ENCODE measurements at places on chromosomes 1 and 21. TPM values are rescaled to one million over a fixed set of nuclear protein-coding genes. Genes with fewer than 3 reads are reported as not detected.

DNA sequence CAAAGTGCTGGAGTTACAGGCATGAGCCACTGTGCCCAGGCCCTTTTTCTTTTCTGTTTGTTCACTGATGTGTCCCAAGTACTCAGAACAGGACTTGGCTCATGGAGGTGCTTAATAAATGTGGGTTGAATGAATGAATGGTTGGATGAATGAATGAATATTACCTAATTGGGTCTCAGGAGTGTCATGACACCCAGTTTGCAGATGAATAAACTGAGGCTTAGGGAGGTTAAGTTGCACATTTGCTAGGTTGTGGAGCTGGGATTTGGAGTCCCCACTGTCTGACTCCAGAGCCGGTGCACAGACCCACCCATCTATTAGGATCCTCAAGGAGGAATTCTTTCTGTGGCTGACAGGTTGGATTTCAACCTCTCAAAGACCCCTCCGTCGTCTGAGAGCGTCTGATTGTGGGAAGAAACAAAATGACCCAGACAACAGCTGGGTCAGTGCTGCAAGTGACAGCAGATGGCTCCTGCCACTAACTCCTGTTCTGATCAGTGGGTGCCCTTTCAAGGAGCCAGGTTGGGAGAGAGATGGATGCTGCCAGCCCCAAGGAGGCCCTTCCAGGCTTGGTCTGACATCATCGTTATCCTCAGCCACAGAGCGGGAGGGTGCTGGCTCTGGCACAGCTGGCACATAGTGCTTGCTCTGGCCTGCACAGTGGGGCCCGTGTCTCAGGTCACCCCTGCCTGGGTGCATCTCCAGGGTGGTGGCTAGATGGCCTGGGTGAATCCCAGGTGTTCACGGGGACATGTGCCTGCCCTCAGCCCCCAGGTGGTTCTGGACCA, 24.2 kb downstream of the ARHGEF10L start:
- DNase-seq: no peak

- no peak for DNase-seq
Measured at GRCh38 chr21:34697826-34698225, 29.0 kb downstream of the CLIC6 start.

DNA sequence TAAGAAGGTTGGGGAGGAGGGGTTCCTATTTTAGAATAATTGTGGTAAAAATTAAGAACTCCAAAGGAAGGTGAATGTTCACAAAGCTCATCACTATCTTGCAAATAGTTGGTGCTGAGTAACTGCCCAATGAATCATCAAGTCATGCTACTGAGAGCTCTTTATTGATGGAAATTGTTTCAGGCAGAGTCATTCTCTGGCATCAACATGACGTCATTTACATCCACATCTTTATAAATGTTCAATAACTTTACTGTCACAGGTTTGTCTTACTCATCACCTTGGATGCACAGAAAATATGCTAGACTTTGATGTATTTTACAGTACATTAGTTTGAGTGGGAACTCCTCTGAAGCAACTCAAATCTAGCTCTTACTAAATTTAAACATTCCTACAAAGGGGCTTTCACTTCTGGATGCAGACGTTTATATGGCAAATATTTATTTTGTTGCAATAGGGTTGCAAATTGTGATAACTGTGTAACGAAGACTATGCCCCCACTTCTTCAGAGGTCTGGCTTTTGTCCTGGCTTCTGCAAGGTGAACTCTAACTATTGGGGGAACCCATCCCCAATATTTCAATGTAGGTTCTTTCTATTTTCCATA, 273.7 kb upstream of the AJAP1 start:
- DNase-seq: no peak

The GJB4 gene
- not detected for total RNA-seq

The FMOD gene
- total RNA-seq: 0.66 TPM

GRCh38 chr1:171873664-171874063, 32.4 kb downstream of the DNM3 start:
- DNase-seq: no peak

The MAP3K6 gene
- total RNA-seq: 16.6 TPM

DNA sequence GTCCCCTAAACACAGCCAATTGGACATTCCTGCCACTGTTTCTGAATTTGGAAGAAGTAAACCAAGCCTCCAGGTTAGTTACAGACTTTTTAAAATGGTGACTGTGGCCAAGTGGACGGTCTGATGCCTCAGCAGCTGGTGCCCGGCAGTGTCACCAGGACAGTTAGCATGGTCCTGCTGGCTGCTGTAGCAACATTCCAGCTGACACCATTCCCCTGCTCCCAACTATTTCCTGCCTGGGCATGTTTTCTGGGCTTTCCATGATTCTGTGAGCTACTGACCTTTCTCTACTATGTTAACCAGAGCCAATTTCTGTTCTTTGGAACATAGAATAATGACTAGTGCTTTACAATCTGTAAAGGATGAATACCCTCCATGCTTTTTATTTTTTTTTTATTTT, 95.0 kb downstream of the TLR5 start:
- no peak for DNase-seq

DNA sequence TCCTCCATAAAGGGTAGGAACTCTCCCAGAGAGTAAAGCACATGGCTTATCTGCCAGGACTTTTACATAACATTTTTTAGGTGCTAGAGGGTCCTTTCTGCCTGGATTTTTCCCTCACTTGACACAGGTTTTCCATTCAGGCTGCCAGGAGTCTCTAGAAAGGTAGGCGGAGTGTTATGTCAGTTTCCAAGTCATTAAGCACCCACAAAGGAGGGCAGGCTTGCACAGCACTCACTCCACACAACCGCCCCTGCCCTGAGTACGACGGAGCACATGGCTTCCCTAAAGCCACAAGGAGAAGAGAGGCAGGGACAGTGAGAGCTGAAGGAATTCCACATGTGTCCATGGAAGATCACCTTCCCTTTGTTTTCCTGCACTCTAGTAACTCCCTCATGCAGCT, 55.7 kb downstream of the CAPZB start:
- no peak for DNase-seq

DNA sequence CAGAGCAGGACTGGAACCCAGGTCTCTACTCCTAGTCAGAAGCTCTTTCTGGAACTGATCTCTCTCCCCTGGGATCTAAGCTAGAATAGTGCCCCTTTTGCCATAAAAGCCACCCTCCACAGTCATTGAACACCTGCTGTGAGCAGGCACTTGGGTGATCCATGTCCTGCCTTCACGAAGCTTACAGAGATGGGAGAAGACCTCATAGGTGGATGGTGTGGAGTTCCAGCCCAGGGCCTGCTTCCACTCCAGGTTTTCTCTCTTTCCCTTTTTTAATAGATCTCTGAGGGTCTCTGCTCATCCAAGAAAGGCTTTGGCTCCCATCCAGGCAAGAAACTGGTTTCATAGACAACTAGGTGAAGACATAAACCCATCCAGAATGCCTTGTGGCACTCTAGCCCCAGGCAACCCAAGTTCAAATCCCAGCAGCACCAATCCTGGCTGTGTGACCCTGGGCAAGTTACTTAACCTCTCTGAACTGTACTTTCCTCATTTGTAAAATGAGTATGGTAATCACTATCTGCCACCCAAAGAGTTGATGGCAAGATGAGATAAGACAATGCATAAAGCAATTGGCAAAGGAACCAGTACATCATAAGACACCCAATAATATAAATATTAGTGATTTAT, 46.4 kb upstream of the TMEM51 start:
- DNase-seq: no peak

The CLSTN1 gene
- total RNA-seq: 64.3 TPM

The C1orf87 gene
- total RNA-seq: not detected

DNA sequence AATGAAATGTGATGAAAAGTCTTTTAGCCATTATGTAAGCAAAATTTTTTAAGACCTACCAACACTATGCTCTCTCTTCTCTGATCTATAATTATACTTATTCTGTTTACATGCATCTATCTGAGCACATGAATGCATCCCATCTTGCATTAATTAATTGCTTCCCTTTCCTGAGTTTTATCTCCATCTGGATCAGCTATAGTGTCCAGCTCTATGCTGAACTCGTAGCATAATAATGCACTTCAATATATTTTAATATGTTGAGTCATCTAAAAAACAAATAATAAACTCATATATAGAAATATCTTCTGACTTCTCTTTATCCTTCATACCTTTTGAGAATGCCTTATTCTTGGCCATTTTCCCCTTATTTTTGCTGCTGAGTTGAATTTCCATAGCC, 1097.8 kb downstream of the TTLL7 start:
- DNase-seq: no peak

DNA sequence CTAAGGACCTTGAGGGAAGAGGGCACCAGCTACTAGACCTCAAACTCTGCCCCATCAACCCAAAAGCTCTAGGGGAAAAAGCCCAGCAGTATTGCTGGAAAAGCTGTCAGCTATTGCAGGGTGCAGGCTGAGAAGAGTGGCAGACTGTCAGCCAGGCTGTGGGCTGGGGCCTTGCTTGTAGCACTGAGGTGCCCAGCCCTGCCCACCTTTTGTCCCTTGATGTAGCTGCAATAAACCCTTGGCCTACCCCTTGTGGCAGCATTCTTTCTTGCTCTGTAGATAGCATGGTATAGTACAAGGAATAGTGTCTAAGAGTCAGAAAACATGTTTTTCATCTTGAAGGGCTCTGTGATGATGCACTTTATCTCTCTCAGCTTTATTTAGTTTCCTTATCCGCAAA, 39.4 kb downstream of the CDC14A start:
- DNase-seq: no peak

All from SJSA1 (cell line).